Stimulated activated CD8-positive, alpha-beta memory T cell treated with anti-CD3 and anti-CD28 coated beads, Interleukin-12 subunit alpha, Interleukin-12 subunit beta, amount 100 ng/mL, for 4 hours (primary cell): ENCODE measurements at places on chromosomes 6 and 20.
A peak's percentile ranks its signal among the peaks of the same experiment; 100 is the strongest.

- no peak for DNase-seq
These were observed 18.3 kb downstream of the GHRH start for GRCh38 chr20:37243076-37243936.

GRCh38 chr6:141326426-141326825 is 806.3 kb upstream of the GJE1 start:
- peak; percentile 24 for DNase-seq

DNA sequence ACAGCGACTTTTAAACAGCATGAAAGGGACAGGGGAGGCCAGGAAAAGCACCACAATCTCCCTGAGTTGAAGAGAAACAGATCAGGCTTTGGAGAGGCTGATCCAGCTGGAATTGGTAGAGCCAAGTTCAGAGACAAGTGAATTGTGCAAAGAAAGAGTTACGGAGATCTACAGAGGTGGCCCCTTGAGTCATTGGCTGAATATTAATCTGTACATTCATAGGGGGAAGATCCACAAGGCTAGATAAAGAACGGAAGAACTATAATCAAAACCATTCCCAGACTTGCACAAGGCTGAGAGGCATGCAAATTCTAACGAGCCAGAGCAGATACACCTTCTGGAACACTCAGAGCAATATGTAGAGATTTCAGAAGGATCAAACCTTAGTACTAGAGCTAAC is 14.2 kb upstream of the FOXQ1 start:
- DNase-seq = no peak

DNA sequence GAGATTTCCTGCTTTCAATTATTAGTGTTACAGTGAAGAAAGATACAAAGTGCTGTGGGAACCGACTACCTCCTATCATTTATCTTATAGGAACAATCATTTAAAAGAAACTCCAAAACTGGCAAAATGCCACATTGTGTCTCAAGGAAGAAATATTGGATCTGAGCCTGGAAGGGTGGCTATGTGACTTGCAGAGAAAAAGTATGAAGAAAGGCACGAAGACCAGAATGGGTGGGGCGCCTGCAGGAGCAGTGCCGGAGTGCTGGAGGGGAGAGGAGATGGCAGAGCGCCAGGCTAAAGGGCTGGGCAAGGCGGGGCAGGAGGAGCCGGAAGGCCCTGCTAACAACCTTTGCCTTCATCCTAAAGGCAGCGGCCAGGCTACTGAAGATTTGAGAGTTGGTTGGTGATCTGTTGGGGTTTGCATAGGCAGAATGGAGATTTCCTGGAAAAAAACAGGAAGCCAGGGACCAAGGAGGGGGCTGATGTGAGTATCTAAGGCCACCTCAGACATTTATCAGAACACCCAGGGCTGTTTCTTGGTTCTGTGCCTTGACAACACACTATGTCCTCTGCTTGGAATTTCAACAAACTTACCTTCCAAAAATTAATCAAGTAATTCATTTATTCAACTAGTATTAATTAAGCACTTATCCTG is 125.6 kb downstream of the MAFB start:
- no peak for DNase-seq

- DNase-seq = no peak
These were observed 84.9 kb upstream of the HTR1B start for GRCh38 chr6:77548190-77548589.

- DNase-seq = no peak
These were observed 134.3 kb downstream of the UNC5CL start for GRCh38 chr6:40904583-40905194.

DNA sequence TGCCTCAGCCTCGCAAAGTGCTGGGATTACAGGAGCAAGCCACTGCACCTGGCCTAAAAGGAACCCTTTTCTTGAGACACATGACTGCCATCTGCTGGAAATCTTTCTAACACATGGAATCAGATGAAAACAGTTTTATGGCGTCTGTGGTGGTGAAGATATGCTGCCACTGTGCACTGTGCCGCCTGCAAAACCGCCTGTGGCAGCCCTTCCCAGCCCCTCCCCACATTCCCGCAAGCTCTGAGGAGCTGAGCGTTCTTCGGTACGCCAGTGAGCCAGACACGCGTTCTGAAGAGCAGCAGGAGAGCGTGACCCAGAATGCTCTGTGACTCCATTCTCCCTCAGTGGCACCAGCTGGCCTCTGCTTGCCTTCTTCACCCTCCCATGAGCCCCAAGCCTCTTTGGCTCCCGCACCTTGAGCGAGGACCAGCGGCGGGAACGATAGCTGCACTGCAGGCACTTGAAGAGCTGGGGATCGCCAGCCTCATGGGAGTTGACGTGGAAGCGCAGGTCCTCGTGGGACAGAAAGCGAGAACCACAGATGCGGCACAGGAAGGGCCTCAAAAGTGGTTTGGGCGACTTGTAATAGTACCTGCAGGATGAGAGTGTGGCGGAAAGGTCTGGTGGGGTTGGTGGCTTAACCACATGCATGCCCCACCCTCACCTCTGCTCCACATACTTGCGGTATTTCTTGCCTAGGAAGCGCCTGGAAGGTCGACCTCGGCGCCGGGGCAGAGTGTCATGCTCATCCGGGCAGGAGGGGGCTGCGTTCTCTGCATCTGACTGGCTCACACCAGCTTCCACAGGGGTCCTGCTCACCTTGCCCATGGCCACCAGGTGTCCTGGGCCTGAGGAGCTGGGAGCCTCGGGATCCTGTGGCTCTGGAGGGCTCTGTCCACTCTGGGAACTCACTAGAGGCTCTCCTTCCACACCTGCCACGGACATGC is 8.7 kb downstream of the ZNF335 start:
- no peak for DNase-seq

DNA sequence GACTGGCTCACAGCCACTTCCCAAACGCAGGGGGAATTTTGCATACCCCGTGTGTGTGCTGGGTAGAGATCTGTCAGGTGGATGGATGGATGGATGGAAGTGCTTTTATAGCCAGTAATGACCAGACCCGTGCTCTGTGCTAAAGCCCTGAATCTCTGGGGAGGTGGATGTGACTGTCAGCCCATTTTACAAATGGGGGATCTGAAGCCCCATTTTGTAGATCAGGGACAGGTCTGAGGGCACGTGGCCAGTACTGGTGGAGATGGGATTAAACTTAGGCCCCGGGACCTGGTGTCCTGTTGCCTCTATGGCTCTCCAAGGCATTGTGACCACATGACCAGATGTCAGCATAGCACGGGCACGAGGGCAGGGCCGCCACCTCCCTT is 38.2 kb upstream of the ZBP1 start:
- DNase-seq = no peak

DNA sequence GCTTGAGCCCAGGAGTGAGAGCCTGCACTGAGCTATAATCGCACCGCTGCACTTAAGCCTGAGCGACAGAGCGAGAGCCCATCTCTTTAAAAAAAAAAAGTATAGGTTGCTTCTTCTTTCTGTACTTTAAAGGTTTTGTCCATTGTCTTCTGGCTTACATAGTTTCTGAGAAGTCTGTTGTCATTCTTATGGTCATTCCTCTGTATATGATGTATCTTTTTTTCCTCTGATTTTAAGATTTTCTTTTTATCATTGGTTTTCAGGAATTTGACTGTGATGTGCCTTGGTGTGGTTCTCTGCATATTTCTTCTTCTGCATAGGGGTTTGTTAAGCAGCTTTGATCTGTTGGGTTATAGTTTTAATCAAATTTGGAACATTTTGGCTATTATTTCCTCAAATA is 29.1 kb downstream of the QRSL1 start:
- DNase-seq = no peak

- DNase-seq = no peak
These were observed 30.2 kb upstream of the GGTLC1 start for GRCh38 chr20:24018796-24019195.

DNA sequence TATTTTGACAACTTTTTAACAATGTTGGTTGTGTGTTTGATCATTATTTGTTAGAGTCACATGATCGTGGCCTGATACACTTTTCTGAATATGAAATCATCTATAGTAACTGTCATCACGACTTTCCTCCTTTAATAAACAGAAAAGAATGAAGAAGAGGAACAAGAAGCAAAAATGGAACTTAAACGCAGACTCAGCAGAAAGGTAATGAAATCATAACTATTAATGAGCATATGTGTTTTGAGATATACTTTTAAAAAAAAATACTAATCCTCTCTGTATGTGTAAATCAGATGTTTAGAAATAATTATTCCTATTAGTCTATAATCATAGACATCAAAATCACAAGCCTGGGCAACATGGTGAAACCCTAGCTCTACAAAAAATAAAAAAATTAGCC is 60.1 kb upstream of the LTV1 start:
- DNase-seq = no peak

- DNase-seq = no peak
These were observed 131.2 kb upstream of the FAM184A start for GRCh38 chr6:119209452-119210205.

DNA sequence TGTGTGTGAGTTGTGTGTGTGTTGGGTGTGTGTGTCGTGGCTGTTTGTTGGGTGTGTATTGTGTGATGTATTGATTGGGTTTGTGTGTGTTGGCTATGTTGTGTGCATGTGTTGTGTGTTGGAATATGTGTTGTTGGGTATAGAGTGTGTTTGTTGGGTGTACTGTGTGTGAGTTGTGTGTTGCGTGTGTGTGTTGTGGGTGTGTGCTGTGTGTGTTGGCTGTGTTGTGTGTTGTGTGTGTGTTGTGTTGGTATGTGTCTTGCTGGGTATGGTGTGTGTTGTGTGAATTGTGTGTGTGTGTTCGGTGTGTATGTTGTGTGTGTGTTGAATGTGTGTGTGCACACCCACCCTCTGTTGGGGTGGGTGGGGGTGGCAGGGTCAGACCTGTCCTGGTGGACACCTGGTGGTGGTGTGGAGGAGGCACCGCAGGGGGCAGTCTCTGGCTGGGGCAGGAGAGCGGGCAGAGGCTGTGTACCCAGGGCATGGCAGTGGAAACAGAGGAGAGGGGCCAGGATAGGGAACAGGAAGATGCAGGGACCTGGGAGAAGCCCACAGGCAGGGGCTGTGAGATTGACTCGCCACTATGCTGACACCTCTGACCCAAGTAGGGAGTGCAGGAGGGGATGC is 25.5 kb upstream of the PXDC1 start:
- DNase-seq = no peak

DNA sequence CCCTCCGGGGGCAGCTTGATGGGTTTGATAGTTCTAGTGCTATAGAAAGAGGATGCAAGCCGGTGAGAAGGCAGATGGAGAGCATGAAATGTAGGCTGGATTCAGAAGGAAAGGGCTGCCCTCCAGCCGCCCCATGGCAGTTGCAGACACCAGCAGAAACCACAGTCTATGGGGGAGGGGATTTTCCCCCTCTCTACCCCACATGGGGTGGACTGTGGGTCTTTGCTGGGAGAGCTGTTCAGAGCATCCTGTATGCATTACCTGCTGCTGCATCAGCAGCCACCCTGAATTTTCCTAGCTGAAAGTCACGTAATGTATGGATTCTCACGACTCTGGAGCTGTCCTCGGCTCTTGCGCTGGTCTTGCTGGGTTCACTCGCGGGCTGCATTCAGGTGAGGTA is 48.8 kb upstream of the CST5 start:
- DNase-seq = no peak

DNA sequence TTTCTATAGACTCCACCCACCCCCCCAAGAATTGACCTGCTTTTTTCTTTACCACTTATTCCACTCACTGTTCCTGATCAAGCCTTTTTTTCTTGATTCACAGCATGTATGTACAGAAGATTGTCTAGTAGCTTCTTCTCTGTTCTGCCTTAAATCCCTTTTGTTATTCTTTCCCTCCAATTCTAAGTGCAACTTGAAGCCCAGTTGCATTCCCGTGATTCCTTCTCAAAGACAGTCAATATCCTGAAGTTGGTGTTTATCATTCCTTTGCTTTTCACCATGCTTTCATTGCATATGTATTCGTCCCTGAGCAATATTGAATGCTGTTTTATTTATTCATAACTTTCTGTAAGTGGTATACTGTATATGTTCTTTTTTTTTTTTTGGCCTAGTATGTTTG is 21.0 kb downstream of the XRN2 start:
- no peak for DNase-seq

DNA sequence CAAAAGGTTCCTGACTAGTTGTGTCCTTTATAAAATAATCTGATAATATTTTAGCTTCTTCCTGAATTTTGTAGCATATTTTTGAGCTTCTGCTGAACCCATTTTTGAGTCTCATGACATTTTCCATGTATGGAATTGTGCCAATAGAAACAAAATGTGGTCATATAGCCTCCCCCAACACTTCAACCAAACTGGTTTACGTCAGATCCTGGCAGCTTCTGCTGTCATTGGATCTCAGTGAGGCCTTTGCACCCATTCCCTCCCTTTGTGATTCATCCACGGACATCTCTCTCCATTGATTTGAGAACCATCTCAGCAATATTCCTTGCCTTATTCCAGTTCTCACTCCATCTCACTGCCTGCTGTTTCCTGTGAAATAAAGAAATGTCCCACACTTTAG is 166.0 kb upstream of the PROKR2 start:
- no peak for DNase-seq

GRCh38 chr20:57102160-57102559 is 164.3 kb downstream of the BMP7 start:
- DNase-seq = no peak

DNA sequence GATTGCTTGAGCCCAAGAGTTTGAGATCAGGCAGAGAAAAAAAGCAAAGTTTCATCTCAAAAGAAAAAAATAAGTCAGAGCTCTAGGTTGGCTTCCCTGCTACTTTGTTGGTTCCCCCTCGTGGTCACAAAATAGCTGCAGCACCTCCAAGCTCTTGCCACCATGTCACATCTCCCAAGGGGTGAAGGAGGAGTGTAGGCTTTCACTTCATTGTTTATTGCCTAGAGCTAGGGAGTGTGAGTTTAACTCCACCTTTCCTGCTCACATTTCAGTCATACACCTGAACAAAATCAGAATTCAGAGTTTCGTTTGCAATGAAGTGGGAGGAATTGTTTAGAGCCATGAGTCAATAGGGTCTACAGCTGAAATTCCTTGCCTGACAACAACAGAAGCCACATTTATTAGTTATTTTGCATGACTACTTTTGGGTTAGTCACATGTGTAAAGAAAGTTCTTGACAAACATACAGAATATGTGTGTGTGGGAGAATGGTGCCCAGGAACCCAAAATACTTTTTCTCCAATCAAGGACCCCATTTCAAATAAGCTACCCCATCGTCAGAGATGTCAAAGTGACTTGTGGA is 56.2 kb upstream of the UFL1 start:
- DNase-seq = no peak

DNA sequence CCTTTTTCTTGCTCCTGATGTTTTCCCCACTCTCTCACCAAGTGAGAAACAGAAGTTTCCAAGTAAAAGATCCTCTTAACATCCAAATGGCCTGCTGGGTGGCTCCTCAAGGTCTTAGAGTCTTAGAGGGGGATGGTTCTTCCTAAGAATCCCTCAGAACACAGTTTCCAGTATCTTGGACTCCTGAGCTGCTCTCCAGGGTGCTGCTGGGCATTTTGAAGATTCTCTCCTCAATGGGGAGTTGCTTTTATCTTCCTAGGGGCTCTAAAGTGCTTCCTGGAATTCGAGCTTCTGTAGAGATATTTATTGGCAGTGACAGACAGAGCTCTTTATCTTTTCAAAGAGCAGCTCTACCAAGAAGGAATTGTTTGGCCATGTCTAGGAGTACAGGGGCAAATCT is 70.8 kb upstream of the SLC35B3 start:
- DNase-seq = no peak

DNA sequence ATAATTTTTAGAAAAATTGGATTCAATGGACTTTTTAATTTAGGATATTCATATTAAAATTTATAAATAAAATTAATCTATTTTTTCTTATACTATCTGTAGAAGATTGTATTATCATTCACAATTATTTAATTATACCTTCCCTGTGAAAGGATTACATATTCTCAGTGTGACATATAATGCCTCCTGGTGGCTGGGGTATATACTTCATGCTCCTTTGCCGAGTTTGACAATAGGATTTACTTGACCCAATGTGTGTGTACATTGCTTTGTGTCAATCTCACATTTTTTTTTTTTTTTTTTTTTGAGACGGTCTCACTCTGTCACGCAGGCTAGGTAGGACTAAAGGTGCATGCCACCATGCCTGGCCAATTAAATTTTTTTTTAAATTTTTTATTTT is 230.0 kb upstream of the CHD6 start:
- DNase-seq = no peak
